ENCODE measurements at places on chromosomes 2 and 18.

- DNase-seq: peak; percentile 19
These were observed 35.4 kb downstream of the FASTKD2 start for GRCh38 chr2:206800506-206801417.

DNA sequence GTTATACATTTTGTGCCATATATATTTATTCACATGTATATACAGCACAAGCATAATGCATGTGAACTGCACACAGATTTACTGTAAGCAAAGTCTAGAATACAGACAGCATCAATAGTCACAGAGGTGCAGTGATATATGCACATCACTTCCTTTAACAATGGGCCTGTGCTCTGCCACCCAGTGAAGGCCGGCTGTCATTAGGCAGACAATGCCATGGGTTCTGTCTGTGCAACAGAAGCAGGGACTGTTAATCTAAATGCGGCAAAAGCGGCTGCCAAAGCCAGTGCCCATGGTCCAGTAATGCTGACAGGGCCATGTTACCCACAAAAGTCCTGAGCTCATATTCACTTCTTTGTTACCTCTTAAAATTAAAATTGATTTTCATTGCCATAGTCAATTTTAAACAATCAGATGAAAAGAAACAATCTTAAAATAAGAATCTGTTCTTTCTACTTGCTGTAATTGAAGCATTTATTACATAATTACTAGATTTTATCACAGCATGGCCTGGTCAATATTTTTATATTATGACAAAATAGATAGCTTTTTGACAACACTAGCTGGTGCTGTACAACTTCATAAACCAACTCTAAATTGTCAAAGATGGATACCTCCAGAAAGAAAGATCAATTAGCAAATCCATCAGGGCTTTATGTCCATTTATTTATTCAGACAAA is 232.0 kb downstream of the STK39 start:
- DNase-seq: no peak

- DNase-seq: no peak
These were observed 338.0 kb downstream of the TMX3 start for GRCh38 chr18:68376926-68377325.

DNA sequence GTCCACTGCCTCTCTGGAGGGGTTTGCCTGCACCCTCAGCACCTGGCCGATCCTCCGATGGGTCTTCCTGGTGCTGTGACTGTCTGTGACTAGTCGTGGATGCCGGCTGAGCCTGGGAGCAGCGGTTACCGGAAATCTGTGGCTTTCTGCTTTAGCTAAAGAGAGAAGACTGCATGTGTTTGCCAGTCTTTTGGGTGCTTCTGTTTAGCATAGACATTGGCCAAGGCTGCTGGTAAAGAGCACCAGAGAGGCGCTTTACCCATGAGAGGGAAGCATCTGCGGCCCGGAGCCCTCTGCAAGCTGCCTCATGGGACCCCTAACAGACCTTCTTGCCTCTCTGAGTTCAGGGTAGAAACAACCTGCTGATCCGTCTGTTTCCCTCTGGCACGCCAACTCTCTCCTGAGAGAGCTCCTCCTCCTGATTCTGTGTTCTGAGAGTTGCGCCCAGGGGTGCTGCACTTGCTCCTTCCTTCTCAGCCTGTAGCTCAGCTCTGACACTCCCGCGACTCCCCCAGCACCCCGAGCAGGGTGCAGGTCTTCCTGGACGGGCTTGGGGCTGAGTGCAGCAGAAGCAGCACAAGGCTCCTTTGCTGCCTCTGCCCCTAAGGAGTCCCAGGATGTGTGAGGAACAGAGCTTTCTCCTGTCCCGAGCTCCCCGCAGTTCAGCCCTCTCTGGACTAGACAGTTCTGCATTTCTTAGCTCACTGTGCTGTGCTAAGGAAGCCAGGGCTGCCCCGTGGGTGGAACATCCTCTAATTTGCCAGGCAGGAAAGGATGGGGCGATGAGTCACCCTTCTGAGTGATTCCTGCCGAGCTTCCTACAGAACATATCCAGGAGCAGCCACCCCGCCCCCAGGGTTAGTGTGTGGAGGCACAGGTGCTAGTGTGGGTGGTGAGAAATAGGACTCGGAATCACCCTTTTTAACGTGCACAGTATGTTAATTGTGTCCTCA is 203.2 kb downstream of the SH3RF3 start:
- DNase-seq: peak; percentile 77

DNA sequence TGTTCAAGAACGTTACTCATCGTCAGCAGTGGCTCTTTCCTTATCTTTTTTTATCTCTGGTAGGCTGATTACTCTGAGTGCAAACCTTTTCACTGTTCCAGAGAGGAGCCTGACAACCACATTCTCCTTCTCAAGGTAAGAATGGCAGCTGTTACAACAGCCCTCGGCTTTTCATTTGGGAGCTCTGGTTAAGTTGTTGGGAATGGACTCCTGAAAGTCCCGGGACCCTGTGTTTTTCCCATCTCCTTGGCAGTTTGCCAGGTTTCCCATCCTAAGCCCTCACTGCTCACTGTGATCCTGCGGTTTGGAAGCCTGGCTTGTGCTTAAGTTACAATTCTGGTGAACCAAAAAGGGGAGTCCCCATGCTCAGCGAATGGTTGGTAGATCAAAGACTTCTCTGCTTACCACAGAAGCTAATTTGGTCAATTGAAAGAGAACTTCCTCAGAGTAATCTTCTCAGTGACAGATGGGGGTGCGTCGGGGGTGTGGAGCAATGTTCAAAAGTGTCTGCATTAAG is 122.3 kb downstream of the LYPD6B start:
- DNase-seq: no peak

All from GDM1 (cell line).